Left lung (tissue), 14 donors: ENCODE measurements at places on chromosomes 1 and 21. TPM values are rescaled to one million over a fixed set of nuclear protein-coding genes. Genes with fewer than 3 reads are reported as not detected.

- no peaks in the 10 kb centered on the region for H3K36me3 ChIP-seq
- no peak overlapping the region for H3K4me3 ChIP-seq
- no peaks in the 10 kb centered on the region for H3K27me3 ChIP-seq
- H3K4me1 ChIP-seq: no peaks in the 10 kb centered on the region
Observed at GRCh38 chr1:85602571-85602970, 22.0 kb downstream of the CCN1 start.

KCNN3 gene
- total RNA-seq: 1.9 TPM

NT5C1A gene
- 8.9 TPM for total RNA-seq

DNA sequence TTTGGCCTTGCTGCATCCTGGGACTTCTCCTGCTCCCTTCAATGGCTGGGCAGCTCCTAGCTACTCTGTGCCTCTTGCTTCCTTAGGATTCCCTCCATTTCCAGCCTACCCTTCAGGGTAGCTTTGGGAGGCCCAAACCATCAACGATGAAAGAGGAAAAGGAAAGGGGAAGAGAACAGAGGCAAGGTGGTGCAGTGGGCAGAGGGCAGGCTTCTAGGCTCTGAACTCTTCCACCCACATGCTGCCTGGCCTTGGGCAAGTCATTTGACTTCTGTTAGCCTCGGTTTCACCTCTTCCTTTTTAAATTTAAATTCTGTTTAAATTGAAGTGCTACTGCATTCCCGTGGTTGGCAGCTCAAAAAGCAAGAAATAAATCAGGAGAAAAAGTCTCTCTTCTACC, 5.7 kb upstream of the PPM1J start:
- peaks cover 27% of the 10 kb centered on the region for H3K4me1 ChIP-seq
- no peaks in the 10 kb centered on the region for H3K36me3 ChIP-seq
- no peak overlapping the region for H3K27ac ChIP-seq
- H3K27me3 ChIP-seq: no peaks in the 10 kb centered on the region
- no peak for DNase-seq

DNA sequence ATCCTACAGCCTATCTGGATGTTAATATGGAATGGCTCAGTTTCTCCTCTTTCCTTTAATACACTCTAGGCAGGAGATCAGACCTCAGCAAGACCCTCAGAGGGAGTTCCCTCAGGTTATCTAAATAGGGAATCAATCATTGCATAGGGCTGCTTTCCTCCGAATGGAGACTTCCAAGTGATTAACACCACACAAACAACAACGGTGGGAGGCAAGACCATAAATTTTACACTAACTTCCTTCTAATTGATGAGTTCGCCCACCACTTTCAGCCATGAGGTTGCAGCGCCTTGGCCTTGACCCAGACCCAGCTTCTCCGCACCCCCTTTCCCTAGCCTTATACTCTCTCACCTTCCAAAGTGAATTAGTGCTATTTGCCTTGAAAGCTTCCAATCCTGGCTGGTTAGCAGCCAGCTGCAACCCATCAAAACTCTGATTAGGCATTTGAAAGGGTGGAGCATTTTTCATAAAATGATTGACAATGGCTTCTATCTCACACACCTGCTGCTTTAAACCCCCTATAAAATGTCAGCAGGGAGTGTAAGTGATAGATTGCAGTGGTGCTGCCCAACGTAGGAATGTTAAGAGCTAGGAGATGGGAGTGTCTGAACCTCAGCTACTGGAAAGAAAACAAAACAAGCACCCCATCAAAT, 534.9 kb upstream of the USP24 start:
- H3K27ac ChIP-seq: no peak overlapping the region
- H3K4me3 ChIP-seq: no peak overlapping the region
- no peaks in the 10 kb centered on the region for H3K36me3 ChIP-seq
- no peak for DNase-seq
- no peaks in the 10 kb centered on the region for H3K27me3 ChIP-seq
